ENCODE measurements at places on chromosomes 16 and 17.

DNA sequence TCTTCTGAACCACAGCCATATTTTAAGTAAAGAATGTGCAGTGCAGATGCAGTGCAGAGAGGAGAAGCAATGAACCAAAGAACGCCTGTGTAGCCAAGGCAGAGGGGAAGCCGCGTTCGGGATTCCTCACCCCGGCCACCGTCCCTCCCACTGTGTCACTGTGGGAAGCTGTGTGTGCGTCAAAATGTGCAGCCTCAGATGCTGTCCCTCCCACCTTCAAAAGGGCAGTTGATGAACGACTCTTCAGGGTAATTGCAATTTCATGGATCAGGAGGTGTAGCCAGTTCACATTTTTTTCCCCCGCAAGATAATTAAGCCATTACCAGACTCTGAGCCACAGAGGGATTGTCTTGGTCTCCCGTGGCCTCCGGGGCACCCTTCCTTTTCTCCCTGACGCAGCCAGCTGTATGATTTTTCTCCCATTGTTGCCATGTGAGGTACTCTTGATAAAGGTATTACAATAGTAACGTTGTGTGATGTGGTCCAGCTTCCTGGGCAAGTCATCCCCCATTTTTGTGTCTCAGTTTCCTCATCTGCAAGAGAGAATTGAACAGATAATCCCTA is 190.0 kb downstream of the FOXL1 start:
- no peak for DNase-seq

DNA sequence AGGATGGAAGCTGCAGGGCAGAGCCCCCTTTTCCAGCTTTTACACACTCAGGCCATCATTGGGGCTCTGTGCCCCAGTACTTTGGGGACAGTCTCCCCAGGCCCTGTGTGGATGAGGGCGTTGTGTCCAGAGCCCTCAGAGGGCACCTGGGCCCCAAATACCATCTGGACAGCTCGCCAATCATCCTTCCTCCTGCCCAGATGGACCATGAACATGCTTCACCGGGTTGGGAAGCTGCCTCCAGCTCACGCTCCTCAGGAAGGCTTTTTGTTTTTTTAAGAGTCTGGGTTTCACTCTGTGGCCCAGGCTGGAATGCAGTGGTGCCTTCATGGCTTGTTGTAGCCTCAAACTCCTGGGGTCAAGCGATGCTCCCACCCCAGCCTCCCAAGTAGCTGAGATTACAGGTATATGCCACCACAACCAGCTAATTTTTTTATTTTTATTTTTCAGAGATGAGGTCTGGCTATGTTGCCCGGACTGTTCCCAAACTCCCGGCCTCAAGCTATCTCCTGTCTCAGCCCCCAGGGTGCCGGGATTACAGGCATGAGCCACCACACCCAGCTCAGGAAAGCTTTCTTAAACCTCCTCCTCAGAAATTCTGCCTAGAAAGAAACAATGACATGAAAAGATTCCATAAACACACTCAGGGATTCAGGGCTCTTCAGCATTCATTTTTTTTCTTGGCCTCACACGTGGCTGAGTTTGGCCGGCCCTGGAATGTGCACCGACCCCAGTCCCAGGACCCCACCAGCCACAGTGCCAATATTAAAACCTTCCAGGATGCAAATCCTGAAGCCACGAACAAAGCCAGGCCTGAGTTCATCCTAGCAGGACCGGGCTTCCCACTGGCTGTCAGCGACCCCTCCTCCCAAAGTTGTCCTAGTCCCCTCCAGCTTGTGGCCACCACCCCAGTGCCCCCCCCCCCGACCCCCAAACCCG is 27.4 kb upstream of the ZNF423 start:
- DNase-seq = no peak

GRCh38 chr17:78341559-78342448 is 18.1 kb downstream of the SOCS3 start:
- no peak for DNase-seq

DNA sequence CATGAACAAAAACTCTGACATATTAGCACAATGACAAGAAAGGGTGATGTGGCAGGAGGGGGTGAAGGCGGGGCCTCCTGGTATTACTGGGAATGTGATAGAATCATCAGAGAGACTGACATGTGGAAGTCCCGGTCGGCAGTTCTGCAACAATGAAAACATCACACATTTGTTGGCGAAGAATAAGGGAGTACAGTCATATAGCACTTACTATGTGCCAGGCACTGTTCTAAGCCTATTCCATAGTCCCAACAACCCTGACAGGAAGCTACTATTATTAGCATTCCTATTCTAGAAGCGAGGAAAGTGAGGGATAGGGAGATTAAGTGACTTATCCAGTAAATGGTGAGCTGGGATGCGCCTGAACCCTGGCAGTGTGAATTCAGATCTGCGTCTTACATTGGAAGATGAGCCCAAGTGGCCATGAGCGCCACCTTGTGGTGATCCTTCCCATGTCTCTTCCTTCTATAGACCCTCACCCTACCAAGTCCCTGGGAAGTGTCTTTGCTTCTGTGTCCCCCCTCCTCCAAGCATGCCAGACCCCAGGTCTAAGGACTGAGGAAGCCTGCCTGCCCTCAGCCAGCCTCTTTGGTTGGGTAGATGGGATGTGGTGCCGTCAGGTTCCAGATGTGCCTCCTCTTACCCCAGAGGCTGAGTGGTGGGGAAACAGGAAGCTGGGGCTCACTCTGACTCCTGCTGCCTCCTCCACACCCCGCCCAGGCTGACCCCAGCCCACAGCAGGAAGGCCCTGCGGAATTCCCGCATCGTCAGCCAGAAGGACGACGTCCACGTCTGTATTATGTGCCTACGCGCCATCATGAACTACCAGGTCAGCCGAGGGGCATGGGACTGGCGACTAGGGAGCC is 14.0 kb downstream of the FMNL1 start:
- DNase-seq = no peak

DNA sequence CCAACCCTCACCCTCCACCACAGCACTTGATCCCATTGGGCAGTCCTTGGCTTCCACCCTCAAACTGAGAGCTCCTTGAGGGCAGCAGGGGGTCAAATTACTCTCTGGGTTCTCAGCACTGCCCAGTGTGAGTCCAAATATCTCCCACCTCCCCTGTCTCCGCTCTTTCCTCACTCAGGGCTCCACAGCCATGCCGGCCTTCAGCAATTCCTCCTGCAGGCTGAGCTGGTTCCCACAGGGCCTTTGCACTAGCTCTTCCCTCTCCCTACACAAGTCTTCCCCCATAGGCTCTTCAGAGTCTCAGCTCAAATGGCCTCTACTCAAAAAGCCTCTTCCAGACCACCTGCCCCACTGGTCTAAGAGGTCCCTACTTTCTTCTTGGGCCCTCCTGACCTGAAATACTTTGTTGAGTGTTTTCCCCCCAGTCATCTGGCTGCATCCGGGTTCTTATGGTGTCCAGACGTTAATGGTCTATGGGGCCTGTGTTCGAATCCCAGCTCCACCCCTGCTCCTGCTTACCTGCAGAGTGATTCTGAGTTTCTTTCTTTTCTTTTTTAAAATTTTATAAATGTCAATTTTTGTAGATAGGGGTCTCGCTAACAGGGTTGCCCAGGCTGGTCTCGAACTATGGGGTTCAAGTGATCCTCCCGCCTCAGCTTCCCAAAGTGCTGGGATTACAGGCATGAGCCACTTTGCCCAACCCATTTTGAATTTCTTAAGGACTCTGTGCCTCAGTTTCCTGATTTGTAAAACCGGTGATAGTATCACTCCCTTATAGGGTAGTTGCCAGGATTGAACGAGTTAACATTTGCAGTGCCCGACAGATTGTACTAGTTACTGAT is 973 bp upstream of the IL4R start:
- no peak for DNase-seq

- DNase-seq = no peak
Measured at GRCh38 chr17:35666967-35667532, 64.4 kb upstream of the RASL10B start.

- no peak for DNase-seq
Measured at GRCh38 chr17:37750768-37751475, 6.1 kb upstream of the HNF1B start.

GRCh38 chr17:36727052-36727451 is 125.7 kb downstream of the MRM1 start:
- no peak for DNase-seq

- no peak for DNase-seq
Measured at GRCh38 chr17:81473019-81473418, 39.6 kb downstream of the ACTG1 start.

DNA sequence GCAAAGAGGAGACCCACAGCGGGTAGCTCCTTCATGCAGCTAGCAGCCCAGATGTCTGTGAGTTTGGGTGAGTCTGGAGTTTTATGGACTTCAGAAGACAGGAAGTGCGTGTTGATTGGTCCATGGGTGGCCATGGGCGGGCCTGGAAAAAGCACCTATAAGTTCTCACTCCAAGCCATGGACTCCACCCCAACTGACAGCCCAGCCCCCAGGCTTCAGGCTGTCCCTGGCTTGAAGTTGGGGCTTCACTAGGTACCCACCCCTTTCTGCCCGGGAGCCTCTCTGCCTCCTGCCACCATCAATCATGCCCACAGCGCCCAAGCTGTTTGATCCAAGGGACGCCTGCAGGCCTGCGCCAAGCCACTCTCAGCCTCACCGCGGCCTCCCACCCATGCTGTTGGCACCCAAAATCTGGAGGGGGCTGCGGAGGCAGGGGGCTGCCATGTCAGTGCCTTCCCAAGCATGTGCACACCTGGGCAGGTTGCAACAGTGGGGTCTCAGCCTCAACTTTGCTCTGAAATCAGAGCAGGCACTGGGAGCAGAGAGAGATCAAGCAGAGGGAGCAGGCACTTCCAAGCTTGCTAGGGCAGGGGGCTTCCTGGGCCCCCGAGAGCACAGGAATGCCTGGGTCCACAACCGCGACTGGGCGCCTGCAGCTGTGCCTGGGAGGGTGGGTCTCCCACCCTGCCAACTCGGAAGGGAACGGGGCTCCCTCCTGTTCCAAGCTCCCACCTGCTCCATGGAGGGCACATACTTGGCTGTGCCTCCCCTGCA is 1503.7 kb downstream of the CDH11 start:
- no peak for DNase-seq

GRCh38 chr17:57994436-57994835 is 6.4 kb upstream of the VEZF1 start:
- DNase-seq = no peak

GRCh38 chr17:82632451-82632850 is 15.8 kb downstream of the WDR45B start:
- DNase-seq = no peak

GRCh38 chr17:4634976-4635375 is 6.5 kb downstream of the ALOX15 start:
- no peak for DNase-seq

GRCh38 chr16:17324451-17324850 is 146.3 kb downstream of the XYLT1 start:
- no peak for DNase-seq

GRCh38 chr17:28404007-28404406 is 2.0 kb downstream of the SLC46A1 start:
- no peak for DNase-seq

DNA sequence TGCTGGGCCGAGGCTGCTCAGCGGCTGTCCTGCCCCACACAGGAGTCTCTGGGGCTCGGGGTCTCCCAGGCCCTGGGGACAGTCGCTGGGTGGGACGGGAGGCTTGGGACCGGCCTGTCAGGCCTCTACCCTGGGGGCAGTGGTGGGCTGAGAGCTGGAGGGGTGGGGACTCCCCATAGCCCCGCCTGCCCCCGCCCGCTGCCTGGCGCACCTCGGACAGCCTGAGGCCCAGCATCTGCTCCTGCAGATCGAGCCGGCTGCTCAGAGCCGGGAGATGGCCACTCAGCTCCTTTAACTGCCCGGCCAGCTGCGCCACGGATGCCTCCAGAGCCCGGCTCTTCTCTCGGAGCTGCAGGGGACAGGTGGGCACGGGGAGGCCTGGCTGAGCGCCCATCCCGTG is 6.7 kb downstream of the PERCC1 start:
- no peak for DNase-seq

DNA sequence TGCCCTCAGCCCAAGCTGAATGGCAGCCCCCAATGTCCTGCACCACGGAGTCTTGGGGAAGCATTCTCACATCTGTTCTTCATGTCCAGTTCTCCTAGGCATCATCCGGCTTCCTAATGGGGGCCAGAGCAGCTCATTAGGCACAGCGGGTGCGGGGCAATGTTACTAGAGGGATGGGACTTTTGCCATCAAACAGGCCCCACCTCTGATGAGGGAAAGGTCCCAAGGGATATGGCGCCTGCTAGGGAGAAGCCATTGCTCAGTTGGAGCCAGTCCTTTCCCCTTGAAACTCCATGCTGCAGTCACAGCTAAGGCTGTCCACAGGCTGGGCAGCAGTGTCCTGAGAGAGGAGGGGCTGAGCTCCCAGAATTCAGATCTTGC is 1.7 kb upstream of the DPH1 start:
- no peak for DNase-seq

GRCh38 chr16:87206646-87207451 is 110.3 kb downstream of the C16orf95 start:
- no peak for DNase-seq

- DNase-seq = no peak
Measured at GRCh38 chr17:12814718-12815117, 25.4 kb downstream of the ARHGAP44 start.

GRCh38 chr16:72997141-72997542 is 50.8 kb downstream of the ZFHX3 start:
- DNase-seq = no peak

DNA sequence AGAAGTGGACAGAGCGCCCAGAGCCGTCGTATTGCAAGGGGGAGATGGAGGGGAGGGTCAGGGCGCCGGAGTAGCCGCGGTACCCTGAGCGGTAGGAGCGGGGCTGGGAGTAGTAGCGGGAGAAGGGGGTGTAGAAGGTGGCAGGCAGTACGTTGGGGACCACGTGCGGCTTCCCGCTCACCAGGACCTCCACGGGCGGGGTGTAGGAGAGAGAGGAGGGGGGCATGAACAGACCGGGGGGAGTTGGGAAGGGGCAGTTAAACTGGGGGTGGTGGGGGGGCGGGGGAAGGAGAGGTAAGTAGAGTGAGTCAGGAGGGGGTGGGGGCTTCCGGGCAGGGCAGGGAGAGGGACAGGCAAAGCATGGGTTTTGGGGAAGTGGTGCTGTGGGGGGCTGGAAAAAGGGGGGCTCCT is 16.8 kb downstream of the ST6GALNAC2 start:
- no peak for DNase-seq

- no peak for DNase-seq
Measured at GRCh38 chr17:69339937-69340336, 13.0 kb upstream of the ABCA5 start.

GRCh38 chr17:66837885-66838665 is 3.2 kb downstream of the CACNG5 start:
- no peak for DNase-seq

GRCh38 chr17:44595216-44595775 is 38.0 kb downstream of the FZD2 start:
- DNase-seq = no peak

GRCh38 chr17:80594431-80595269 is 50.0 kb downstream of the RPTOR start:
- no peak for DNase-seq

DNA sequence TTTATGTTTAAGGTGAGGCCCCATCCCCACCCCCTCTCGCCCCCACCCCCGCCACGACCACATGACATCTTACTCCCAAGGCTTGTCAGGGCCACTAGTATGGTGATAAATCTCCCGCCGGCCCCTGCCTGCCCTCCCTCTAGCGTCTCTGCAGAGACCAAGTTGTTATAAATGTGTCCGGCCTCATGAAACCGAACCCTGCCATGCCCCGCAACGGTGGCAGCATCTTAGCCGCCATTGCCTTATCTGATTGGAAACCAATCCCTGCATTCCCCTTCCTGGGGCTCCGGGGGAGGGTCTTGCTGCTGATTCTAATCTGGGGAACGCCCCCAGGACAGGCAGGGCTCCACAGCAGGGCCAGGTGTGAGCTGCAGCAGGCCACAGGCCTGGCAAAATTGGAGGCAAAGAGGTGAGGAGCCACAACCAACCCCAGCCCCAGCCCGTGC is 352.4 kb downstream of the C16orf95 start:
- no peak for DNase-seq

GRCh38 chr16:14600164-14600563 is 29.9 kb downstream of the PARN start:
- no peak for DNase-seq
